ENCODE measurements at places on chromosomes 5 and 9. TPM values are rescaled to one million over a fixed set of nuclear protein-coding genes. Genes with fewer than 3 reads are reported as not detected.

The GARIN3 gene
- total RNA-seq, result 1.3 TPM

The RNF183 gene
- 0.36 TPM for total RNA-seq

- no peak for DNase-seq
Observed at GRCh38 chr9:135840107-135840506, 67.2 kb downstream of the CAMSAP1 start.

- no peak for DNase-seq
Observed at GRCh38 chr9:132447346-132447745, 37.3 kb downstream of the CFAP77 start.

DNA sequence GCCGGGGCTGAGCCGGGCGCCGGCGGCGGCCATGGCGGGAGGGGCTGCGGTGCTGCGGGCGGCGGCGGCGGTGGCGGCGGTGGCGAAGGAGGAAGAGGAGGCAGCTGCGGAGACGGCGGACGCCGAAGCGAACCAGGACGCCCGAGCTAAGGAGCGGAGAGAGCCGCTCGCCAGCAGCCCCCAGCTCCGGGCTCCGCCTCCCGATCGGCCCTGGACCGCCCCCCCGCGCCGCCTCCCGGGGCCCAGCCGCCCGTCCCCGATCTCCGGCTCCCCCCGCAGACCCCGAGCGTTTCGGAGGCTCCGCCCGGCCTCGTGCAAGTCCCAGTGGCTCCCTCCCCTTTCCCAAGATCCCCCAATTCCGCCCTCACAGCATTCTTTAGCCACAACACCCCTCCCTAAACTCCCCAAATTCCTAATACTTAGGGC lies at the start of gene ASTN2:
ASTN2 (minus strand) TSS at position 152 of the 426 bp plus-strand sequence; CDS start at position 33, 119 bp downstream.
- DNase-seq, result no peak

DNA sequence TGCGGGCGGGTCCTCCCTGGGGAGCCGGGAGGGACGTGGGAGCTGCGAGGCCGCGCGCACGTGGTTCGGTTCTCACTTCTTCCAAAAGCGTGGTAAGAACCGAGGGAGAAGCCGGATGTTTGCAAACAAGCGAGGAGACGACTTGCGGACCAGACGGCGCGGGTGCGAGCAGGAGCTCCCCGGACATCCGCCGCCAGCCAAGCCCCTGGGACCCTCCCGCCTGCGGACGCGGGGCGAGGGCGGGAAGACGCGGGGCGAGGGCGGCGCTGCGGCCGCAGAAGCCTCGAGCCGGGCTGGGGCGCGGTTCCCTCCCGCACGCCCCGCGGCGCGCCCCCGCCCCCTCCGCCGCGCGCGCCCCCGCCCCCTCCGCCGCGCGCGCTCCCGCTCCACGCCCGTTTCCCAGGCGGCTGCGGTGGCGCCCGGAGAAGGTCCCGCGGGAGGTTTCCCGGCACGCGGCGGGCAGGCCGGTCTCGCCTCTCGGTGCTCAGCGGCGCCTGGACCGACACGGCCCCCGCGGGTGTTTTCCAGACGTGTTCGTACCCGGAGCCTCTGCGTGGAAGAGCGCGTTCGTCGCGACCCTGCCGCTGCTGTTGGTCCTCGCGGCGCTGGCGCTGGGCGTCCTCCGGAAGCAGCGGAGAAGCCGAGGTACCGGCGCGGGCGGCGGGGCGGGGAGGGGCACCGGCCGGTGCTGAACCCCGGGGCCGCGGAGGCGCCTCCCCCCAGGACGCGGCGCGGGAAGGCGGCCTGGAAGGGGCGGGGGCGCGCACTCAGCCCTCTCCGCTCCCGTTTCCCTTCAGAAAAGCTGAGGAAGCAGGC lies 12.8 kb downstream of the BTNL9 start:
- DNase-seq, result peak; percentile 24

- DNase-seq, result no peak
Observed at GRCh38 chr5:59351076-59351794, 542.3 kb downstream of the PDE4D start.

Data from activated CD4-positive, alpha-beta memory T cell treated with anti-CD3 and anti-CD28 coated beads for 36 hours (primary cell).